ENCODE measurements at places on chromosomes 13 and 19. TPM values are rescaled to one million over a fixed set of nuclear protein-coding genes. Genes with fewer than 3 reads are reported as not detected.

The KLF1 gene
- total RNA-seq: not detected

The MPND gene
- 62.2 TPM for total RNA-seq

The KLC3 gene
- total RNA-seq: 1.1 TPM

The MEIOSIN gene
- not detected for total RNA-seq

The DCT gene
- not detected for total RNA-seq

The TMEM59L gene
- total RNA-seq: 6.4 TPM

The LGALS4 gene
- total RNA-seq: 3.7 TPM

The CEACAM16 gene
- total RNA-seq: not detected

The KIR3DL1 gene
- not detected for total RNA-seq

The RASGRP4 gene
- not detected for total RNA-seq

The TDRD12 gene
- total RNA-seq: 0.29 TPM

The POU4F1 gene
- 0.36 TPM for total RNA-seq

The CPB2 gene
- not detected for total RNA-seq

The PPP1R13L gene
- total RNA-seq: 27.2 TPM

The ZNF578 gene
- 3.0 TPM for total RNA-seq

The UHRF1 gene
- total RNA-seq: 63.5 TPM

The RASL11A gene
- 4.2 TPM for total RNA-seq

The VSIG10L gene
- total RNA-seq: 7.0 TPM

The TPTE2 gene
- total RNA-seq: not detected

The IGFL2 gene
- total RNA-seq: not detected

The ZNF844 gene
- 12.7 TPM for total RNA-seq

The ZNF524 gene
- 7.9 TPM for total RNA-seq

The TMEM190 gene
- 2.3 TPM for total RNA-seq

The GSK3A gene
- total RNA-seq: 54.7 TPM

The ZSCAN4 gene
- total RNA-seq: not detected

The CYP2A7 gene
- not detected for total RNA-seq

The MED16 gene
- 87.2 TPM for total RNA-seq

The CARM1 gene
- 77.6 TPM for total RNA-seq

The KL gene
- 0.93 TPM for total RNA-seq

The GPC6 gene
- 50.3 TPM for total RNA-seq

The DCLK1 gene
- 3.9 TPM for total RNA-seq

The LRRC63 gene
- total RNA-seq: 0.24 TPM

The GFY gene
- not detected for total RNA-seq

The MYADM gene
- 80.4 TPM for total RNA-seq
